Skeletal muscle tissue (tissue), 5 donors: ENCODE measurements at places on chromosomes 2 and 18. TPM values are rescaled to one million over a fixed set of nuclear protein-coding genes. Genes with fewer than 3 reads are reported as not detected.

CRYGC gene
- not detected for total RNA-seq

ALPP gene
- total RNA-seq: not detected

CD8B2 gene
- total RNA-seq: under 0.01 TPM

IL1R2 gene
- 0.52 TPM for total RNA-seq

DLX2 gene
- not detected for total RNA-seq

REG3A gene
- not detected for total RNA-seq

WDR75 gene
- 40.7 TPM for total RNA-seq

DSG4 gene
- not detected for total RNA-seq

CD8B gene
- 1.0 TPM for total RNA-seq

SLC30A3 gene
- total RNA-seq: 0.52 TPM
